PC-9 (cell line): ENCODE measurements at places on chromosomes 1 and 21. TPM values are rescaled to one million over a fixed set of nuclear protein-coding genes. Genes with fewer than 3 reads are reported as not detected.

Gene KIAA1614
- total RNA-seq, result 0.15 TPM in 1 of 2 replicates, not detected in the other

Gene RPE65
- total RNA-seq, result not detected in 2 replicates

Gene PLCH2
- total RNA-seq, result 0.98 and 1.5 TPM in 2 replicates

Gene AUNIP
- 11.0 and 11.3 TPM in 2 replicates for total RNA-seq

Gene KCNJ15
- total RNA-seq, result not detected in 2 replicates

- no peaks in the 10 kb centered on the region for H3K4me1 ChIP-seq
- no peaks in the 10 kb centered on the region for H3K36me3 ChIP-seq
- no peak overlapping the region for H3K27ac ChIP-seq
- H3K4me3 ChIP-seq, result no peak overlapping the region
Measured at GRCh38 chr1:15290382-15290781, 43.4 kb downstream of the FHAD1 start.

- no peak overlapping the region for H3K27ac ChIP-seq
- no peak for DNase-seq
- no peaks in the 10 kb centered on the region for H3K36me3 ChIP-seq
- H3K4me3 ChIP-seq, result no peak overlapping the region
- H3K4me1 ChIP-seq, result peaks cover 18% of the 10 kb centered on the region
- H3K27me3 ChIP-seq, result no peaks in the 10 kb centered on the region
Measured at GRCh38 chr1:117615474-117615873, 9.6 kb downstream of the TENT5C start.

- no peak overlapping the region for H3K27ac ChIP-seq
- no peaks in the 10 kb centered on the region for H3K36me3 ChIP-seq
- no peaks in the 10 kb centered on the region; the same call in 1 of the 2 replicates for H3K4me1 ChIP-seq
- no peaks in the 10 kb centered on the region for H3K27me3 ChIP-seq
- peak overlapping the region; percentile 55; the same call in 1 of the 2 replicates for H3K4me3 ChIP-seq
Measured at GRCh38 chr21:44817506-44817880, 369 bp downstream of the SUMO3 start.

DNA sequence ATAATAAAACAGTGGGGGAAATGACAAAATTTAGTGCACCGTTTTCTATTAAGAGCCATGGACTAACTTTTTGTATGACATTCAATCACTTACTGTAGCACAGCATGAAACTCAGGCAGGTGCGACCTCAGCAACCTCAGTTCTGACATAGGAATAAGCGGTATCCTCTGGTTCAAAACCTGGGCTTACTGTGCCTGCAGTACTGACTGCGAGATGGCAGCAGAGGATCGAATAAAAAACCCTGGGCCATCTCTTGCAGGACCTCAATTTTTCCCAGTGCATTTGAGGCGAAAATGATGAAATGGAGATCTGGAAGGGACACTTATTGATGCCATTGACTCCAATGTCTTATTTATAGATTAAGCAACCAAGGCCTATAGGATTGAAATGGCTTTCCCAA is 214.7 kb downstream of the ADGRL2 start:
- no peaks in the 10 kb centered on the region for H3K4me1 ChIP-seq
- H3K36me3 ChIP-seq, result no peaks in the 10 kb centered on the region
- no peak overlapping the region for H3K27ac ChIP-seq
- DNase-seq, result no peak
- H3K4me3 ChIP-seq, result no peak overlapping the region

- no peaks in the 10 kb centered on the region for H3K36me3 ChIP-seq
- H3K27me3 ChIP-seq, result no peaks in the 10 kb centered on the region
- H3K4me3 ChIP-seq, result no peak overlapping the region
- no peak overlapping the region for H3K27ac ChIP-seq
- H3K4me1 ChIP-seq, result no peaks in the 10 kb centered on the region
Measured at GRCh38 chr1:230913496-230913895, 45.2 kb upstream of the C1orf198 start.

GRCh38 chr1:38272515-38272914 is 225.9 kb upstream of the POU3F1 start:
- no peaks in the 10 kb centered on the region for H3K36me3 ChIP-seq
- no peak overlapping the region for H3K4me3 ChIP-seq
- peaks cover 94% of the 10 kb centered on the region for H3K27me3 ChIP-seq
- H3K4me1 ChIP-seq, result no peaks in the 10 kb centered on the region

DNA sequence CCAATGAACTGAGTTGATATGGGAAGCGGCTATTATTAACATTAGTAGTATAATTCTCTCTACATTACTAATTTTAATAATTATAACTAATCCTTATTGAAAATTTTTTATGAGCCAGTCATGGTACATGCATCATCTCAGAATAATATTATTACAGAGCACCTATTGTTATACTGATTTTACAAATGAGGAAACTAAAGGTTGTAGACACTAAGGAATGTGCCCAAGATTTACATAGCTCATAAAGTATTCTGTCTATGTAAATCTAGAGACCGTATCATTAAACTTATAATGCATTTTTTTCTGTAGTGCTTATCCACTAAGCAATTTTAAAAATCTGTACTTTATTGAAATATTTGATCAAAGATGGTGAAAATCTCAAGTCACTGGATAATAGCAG is 825.9 kb downstream of the PLA2G4A start:
- H3K4me3 ChIP-seq, result no peak overlapping the region
- H3K4me1 ChIP-seq, result no peaks in the 10 kb centered on the region
- no peak overlapping the region for H3K27ac ChIP-seq

DNA sequence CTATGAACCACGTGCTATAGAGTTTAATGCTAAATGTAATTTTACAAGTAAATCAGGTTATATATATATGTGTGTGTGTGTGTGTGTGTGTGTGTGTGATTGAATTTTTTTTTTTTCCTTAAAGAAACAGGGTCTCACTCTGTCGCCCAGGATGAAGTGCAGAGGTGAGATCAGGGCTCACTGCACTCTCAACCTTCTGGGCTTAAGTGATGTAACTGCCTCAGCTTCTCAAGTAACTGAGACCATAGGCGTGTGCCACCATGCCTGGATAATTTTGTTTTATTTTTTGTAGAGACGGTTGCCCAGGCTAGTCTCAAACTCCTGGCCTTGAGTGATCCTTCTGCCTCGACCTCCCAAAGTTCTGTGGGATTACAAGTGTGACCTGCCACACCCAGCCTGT is 26.3 kb downstream of the POU2F1 start:
- peaks cover 16% of the 10 kb centered on the region for H3K4me1 ChIP-seq
- H3K27me3 ChIP-seq, result no peaks in the 10 kb centered on the region
- H3K27ac ChIP-seq, result no peak overlapping the region
- 0 out of 2 replicates have a peak, but pooled peaks cover 7% of the 10 kb centered on the region for H3K36me3 ChIP-seq

- no peaks in the 10 kb centered on the region for H3K27me3 ChIP-seq
- H3K4me1 ChIP-seq, result no peaks in the 10 kb centered on the region
- peaks cover 25% of the 10 kb centered on the region; the same call in 1 of the 2 replicates for H3K36me3 ChIP-seq
Measured at GRCh38 chr1:147264158-147264768, 21.8 kb downstream of the CHD1L start.

GRCh38 chr1:161069241-161069640 is 450 bp downstream of the ARHGAP30 start:
- H3K4me3 ChIP-seq, result no peak overlapping the region
- no peak for DNase-seq
- no peaks in the 10 kb centered on the region for H3K36me3 ChIP-seq
